ENCODE measurements at places on chromosomes 11 and 22.

DNA sequence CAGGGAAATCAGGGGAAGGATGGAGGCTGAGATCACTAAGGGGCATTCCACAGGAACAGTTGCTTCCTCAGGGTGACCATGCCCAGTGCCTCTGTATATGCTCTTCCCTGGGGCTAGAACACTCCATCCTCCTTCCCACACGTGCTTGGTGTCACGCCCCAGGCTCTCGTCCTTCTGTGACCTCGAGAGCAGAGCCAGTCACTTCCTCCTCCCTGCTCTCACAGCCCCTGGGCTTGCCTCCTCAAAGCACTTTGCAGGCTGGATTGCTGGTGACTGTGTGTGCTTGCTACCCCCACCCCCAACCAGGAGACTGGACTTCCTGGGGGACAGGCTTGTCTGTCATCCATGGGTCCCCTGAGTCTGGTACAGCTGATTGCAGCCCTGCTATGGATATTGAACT is 56.5 kb upstream of the AMPD3 start:
- no peak for DNase-seq

- DNase-seq: no peak
These were observed 289.9 kb downstream of the TENM4 start for GRCh38 chr11:79150966-79151365.

- no peak for DNase-seq
These were observed 375.1 kb downstream of the SOX6 start for GRCh38 chr11:15981292-15981691.

GRCh38 chr11:67405196-67405567 is 1.3 kb downstream of the TBC1D10C start:
- no peak for DNase-seq

DNA sequence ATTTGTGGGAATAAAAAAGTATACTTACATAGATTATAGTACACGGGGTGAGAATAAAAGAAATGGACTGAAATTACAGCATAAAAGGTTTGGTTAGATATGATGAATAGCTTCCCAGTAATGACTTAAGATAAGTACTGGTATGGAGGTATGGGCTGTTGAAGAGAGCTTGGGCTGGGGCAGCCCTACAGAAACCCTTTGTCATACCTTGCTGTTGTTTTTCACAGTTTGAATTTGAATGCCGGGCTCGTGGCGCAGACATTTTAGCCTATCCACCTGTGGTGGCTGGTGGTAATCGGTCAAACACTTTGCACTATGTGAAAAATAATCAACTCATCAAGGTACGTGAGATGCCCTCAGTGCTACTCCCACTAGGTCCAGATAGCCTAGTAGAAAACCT is 42.3 kb upstream of the RBX1 start:
- no peak for DNase-seq

GRCh38 chr11:44914105-44914504 is 36.6 kb downstream of the TP53I11 start:
- no peak for DNase-seq

GRCh38 chr22:37904572-37905533 is 1.2 kb upstream of the MICALL1 start:
- peak; percentile 41 for DNase-seq

- peak; percentile 28 for DNase-seq
These were observed 16.4 kb downstream of the LMO1 start for GRCh38 chr11:8247312-8247711.

DNA sequence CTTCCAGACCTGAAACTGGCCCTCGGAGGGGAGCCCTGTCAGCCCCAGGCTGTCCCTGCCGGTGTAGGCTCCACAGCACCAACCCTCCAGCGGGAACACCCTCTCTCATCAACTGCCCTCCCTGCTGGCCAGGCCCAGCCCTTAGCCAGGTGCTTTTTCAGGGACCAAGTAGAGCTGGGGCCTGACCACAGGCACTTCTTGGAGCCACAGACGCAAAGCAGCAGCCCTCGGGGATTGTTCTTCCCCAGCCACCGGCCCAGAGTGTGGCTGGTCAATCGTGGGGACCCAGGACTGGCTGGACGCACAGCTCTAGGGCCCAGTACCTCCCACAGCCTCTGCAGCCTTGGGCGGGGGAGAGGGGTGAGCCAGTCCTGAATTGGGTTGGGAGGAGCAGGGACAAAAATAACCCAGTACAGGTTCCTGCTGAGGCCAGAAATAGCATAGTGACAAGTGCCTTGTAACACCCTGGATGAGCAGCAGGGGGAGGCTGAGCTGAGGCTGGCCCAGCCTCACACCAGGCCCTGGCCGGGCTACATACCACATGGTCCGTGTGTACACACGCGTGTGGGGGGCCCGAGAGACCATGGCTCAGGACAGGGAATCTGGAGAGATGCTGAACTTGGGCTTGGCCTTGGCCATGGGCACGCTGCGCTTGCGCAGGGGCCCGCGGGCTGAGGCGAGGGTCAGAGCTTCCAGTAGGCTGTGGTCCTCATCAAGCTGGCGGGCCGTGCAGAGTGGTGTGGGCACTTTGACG is 2.0 kb downstream of the KCNJ11 start:
- DNase-seq: peak; percentile 63

- DNase-seq: peak; percentile 35
These were observed 2.4 kb downstream of the GAS2L1 start for GRCh38 chr22:29308791-29309262.

GRCh38 chr11:57804466-57804865 is 42.9 kb downstream of the CTNND1 start:
- no peak for DNase-seq

DNA sequence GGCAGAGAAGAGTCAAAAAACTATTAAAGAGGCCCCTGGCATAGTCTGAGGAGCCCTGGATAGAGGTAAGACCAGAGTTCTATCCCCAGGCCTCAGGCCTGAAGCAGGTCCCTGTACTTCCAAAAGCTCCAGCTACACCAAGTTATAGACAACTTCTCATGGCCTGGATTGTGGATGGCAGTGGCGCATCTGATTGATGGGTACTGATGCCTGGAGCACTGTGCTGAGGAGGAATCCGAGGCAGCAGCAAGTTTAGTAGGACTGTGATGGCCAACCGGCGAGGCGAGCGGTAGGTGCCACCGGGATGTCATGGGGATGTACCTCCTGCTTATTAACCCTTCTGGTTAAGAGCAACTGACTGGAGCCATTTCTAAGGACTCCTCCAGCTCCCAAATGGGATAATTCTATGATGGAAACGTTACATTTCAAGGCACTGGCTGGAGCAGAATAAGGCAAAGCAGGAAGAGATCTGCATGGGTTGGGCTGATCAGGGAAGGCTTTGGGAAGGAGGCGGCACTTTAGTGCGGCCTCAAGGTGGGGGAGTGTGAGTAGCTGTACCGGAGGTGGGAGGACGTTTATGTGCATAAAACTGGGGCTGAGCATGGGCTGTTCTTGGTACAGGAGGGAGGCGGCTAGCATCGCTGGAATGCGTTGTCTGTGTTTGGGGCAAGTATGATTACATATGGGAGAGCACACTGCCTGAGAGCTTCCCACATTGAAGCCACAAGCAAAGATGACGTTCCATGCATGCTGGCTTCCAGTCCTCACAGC is 24.2 kb upstream of the JAM3 start:
- no peak for DNase-seq

- no peak for DNase-seq
These were observed 12.6 kb downstream of the OR5A2 start for GRCh38 chr11:59413646-59414045.

- no peak for DNase-seq
These were observed 29.4 kb downstream of the SYT9 start for GRCh38 chr11:7281079-7281478.

DNA sequence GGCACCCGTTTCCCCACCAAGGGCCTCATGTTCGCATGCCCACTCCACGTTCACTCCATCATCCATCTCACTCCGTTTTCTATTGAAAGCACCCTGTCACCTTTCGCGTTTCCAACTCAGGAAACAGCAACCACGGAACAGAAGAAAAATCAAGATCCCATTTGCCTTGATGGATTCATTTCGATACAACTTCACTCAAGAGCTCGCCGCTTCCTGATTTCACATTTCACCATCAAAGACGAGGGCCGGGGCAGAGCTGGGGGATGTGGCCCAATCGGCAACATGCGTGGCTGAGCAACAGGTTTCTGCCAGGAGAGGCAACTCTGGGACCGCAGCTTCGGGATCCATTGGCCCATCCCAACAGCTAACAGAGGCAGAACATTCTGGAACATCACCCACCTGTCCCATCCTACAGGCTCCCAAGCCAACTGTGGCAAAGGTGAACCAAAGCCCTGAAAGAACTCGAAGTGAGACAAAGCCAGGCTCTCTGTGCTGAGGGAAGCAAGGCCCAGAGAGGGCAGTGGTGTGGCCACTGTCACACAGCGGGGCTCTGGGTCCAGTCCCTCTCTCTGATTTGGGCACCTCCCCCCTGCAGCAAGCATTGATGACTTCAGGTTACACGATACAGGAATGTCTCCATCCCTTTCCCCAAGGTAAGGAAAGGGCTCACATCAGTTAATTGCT is 36.2 kb upstream of the CD5 start:
- DNase-seq: peak; percentile 79

GRCh38 chr11:2306452-2306823 is 4.6 kb downstream of the TSPAN32 start:
- DNase-seq: no peak

GRCh38 chr11:134332189-134332631 is 422 bp downstream of the GLB1L2 start:
- peak; percentile 27 for DNase-seq

- no peak for DNase-seq
These were observed 16.0 kb downstream of the KCNQ1OT1 start for GRCh38 chr11:2683806-2684205.

- DNase-seq: no peak
These were observed 28.8 kb downstream of the ACER3 start for GRCh38 chr11:76889411-76889975.

GRCh38 chr22:30291058-30291892 is 2.0 kb upstream of the CASTOR1 start:
- DNase-seq: no peak

DNA sequence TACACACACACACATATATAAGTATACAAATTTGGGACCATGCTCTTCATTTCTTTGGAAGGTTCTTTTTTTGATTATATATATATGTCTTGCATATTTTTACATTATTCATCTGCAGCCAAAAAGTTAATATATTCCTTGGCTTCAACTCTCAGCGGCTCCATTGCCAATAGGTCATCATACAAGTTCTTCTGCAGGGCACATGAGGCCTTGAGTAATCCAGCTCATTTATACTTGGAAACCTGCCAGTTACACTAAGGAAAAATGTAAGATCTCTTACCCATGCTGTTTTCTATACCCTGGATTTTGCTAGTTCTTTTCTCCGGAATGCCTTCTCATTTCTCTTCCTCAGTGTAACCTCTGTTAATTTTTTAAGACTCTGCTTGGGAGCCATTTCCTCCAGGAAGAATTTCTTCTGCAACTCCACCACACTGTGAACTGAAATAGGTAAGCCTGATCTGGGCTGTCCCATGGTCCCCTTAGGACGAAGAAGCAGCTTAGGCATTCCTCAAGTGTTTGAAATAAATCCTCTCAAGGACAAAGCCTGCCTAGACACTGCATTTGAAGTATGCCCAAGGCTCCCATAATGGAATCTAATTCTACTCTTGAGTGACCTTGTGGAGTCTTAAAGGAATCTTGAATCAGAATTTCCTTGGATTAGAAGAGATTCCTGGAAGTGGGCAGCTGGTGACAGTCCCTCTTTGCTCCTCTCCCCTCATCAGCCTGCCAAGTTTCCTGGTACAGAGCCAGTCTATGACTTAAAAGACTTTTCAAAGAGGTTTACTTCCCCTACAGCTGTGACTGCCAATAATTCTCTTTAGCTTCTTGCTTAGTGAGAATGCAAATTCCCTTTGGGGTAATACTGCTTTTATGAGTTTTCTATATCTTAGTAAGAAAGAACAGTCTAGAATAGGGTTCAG is 182.8 kb downstream of the C11orf87 start:
- DNase-seq: no peak

DNA sequence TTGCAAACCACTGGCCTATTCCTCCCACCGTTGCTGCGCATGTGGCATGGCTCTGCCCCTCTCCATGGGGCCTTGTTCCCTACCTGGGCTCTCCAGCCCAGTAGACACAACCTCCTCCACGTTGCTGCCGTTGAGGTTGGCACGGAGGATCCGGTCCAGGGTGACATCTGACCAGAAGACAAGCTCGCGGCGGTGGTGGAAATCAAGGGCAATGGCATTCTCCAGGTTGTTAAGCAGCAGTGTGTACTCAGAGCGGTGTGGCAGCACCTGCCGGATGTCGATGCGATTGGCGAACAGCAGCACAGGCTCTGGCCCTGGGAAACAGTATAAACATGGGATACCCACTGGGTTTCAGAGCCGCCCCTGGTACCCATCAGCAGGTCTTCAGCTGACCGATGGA is 23.8 kb downstream of the LRP4 start:
- DNase-seq: no peak

- DNase-seq: no peak
These were observed 1125.4 kb downstream of the DLG2 start for GRCh38 chr11:84501750-84502149.

DNA sequence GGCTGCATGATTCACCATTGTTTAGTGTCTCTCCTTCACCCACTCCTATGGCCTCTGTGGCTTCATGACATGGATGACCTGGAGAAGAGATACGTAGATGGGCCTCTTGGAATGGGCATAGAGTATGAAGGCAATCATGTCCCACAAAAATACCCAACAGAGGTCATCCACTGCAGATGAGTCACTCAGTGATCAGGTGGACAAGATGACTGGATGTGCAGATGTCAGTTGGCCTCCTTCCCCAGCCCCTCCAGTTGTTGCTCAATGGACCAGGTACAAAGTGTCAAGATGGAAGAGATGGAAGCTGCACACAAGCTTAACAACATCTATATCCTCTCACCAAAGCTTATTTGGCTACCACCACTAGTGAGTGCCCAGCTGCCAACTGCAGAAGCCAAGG is 41.0 kb upstream of the CLPB start:
- no peak for DNase-seq

DNA sequence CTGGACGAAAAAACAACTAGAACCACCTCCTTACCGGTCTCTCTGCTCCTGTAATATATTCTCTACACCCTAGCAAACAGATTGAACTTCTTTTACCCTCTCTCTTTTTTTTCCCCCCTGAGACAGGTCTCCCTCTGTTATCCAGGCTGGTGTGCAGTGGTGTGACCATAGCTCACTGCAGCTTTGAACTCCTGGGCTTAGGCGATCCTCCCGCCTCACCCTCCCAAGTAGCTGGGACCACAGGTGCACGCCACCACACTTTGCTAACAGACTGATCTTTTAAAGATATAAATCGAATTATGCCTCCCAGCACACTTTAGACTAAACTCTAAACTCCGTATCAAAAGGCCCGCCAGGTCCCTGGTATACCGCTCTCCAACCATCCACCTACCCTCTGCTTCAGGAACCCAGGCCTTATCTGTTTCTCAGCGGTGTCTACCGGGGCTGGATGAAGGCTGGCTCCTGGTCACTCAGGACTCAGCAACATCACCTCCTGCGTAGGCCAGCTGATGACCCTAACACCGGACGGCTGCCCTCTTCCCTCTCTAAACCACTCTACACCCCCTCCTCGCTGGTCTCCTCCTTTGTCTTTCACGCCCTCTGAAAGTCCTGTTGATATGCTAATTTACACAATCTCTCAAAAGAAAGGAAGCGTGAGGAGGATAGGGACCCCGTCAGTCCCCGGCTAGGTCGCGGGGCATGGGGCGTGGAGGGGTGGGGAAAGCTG is 745 bp downstream of the C22orf39 start:
- no peak for DNase-seq

Measured in activated T-cell treated with anti-CD3 and anti-CD28 coated beads, Interleukin-2, amount 50 U/mL, for 72 hours (primary cell).